ENCODE measurements at places on chromosomes 16 and 17. TPM values are rescaled to one million over a fixed set of nuclear protein-coding genes. Genes with fewer than 3 reads are reported as not detected.

CLEC3A gene
- not detected for total RNA-seq

CLDN6 gene
- total RNA-seq = not detected

HOXB1 gene
- not detected for total RNA-seq

CRYM gene
- 1.4 TPM for total RNA-seq

TNFAIP1 gene
- 47.4 TPM for total RNA-seq

KCNH6 gene
- total RNA-seq = not detected

CTRB1 gene
- not detected for total RNA-seq

SLFN14 gene
- total RNA-seq = not detected

TBC1D3 gene
- total RNA-seq = not detected

ACSF2 gene
- total RNA-seq = 54.2 TPM

DUSP14 gene
- total RNA-seq = 12.6 TPM

CDT1 gene
- 0.56 TPM for total RNA-seq

ST6GALNAC2 gene
- total RNA-seq = 12.1 TPM

PPL gene
- total RNA-seq = 31.3 TPM

AGRP gene
- not detected for total RNA-seq

MVD gene
- total RNA-seq = 10.9 TPM
